ENCODE measurements at places on chromosomes 4 and X. TPM values are rescaled to one million over a fixed set of nuclear protein-coding genes. Genes with fewer than 3 reads are reported as not detected.

FAT4 gene
- 29.2 TPM for total RNA-seq

RS1 gene
- not detected for total RNA-seq

NDNF gene
- 0.36 TPM for total RNA-seq

BDH2 gene
- 31.2 TPM for total RNA-seq

FRAS1 gene
- total RNA-seq, result 1.9 TPM

USP26 gene
- not detected for total RNA-seq

MAGEH1 gene
- 11.4 TPM for total RNA-seq

MND1 gene
- total RNA-seq, result 15.5 TPM

DNA sequence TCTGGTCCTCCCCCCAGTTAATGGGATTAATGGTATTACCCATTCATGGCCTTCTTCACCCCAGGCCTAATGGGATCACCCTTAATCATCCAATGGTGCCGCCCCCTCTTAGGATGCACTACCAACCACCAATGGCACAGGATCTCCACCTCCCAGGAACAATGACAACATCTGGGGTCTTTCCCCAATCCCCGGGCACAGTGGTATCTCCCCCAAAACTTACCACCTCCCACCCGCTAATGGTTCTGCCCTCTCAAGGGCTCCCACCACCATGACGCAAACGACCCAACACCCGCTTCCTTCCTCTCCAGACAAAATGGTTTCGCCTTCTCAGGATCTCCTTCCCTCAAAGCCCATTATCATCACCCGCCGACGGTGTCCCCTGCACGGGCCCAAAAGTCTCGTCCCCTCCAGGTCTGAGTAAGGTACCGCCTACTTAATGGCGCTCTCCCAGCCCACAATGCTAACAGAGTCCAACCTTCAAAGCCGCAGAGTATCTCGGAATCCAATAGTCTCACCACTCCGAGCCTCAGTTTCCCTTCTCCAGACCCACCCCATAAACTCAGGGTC, 458 bp downstream of the GRIPAP1 start:
- DNase-seq, result peak; percentile 38

DNA sequence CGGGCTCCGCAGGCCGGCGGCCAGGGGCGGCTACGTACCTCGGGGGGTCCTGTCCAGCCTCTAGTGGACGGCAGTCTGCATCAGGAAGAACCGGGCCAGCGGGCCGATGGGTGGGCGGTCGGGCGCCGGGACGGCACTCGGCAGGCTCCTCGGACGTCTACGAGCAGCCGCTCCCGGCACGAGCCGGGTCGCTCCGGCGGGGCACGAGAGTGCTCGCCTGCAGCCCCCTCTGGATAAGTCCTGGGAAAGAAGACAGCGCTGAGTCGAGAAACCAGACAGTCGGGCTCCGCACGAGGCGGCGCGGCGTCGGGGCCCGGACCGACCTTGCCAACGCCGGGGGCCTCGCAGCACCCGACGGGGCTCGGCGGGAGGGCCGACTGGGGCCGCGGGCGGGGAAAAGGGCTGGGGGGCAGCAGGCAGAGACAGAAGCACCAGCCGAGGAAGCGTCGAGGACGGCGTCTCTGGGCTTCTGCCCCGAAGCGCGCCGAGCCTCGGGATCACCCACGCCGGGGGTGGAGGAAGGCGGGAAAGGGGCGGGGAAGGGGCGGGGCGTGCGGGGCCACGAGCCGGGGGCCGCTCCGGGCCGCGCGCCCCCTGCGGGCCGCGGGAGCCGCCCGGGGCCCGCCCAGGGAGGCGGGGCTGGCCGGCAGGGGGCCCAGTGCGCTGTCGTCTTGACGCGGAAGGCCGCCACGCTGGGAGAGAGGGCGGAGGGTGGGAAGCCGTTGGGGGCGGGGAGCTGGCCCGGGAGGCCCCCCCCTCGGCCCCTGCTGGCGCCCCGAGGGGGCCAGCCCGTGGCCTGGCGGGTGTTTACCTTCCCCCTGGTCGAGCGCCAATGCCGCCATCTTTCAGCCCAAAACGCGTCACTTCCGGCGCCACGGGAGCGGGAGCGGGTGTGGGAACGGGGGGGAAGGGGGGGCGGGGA, 1.9 kb downstream of the KLHL15 start:
- DNase-seq, result peak; percentile 90

DNA sequence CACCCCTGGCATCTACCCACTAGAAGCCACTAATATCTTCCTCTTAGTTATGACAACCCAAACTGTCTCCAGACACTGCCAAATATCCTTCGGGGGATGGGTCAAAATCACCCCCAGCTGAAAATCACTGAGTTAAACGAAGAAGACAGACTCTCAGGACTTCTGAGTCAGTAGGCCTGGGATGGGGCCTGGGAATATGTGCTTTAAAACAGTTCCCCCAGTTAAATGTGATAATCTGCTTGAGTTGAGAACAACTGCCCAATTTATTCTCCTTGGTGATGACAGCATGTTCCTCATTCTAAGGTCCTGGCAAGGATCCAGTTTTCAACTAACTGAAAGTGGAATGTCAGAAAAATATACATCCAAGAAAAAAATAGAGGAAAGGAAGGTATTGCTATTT, 52.4 kb downstream of the CBLL2 start:
- DNase-seq, result peak; percentile 52

DNA sequence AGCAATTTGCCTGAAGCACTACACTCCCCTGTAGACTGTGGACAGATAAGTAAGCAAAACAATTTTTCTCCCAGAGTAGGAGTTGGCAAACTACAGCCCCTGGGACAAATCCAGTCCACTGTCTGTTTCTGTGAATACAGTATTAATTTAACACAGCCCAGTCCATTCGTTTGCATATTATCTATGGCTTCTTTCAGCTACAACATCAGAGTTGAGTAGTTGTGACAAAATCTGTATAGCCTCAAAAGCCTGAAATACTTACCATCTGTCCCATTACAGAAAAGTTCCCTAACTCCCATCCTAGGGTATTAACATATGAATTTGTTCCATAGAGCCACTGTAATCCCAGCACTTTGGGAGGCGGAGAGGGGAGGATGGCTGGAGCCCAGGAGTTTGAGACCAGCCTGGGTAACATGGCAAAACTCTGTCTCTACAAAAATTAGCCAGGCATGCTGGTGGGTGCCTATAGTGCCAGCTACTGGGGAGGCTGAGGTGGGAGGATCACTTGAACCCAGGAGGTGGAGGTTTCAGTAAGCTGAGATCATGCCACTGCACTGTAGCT, 53.0 kb downstream of the AMELX start:
- peak; percentile 33 for DNase-seq

GRCh38 chrX:133306316-133306715, 88.2 kb upstream of the TFDP3 start:
- no peak for DNase-seq

DNA sequence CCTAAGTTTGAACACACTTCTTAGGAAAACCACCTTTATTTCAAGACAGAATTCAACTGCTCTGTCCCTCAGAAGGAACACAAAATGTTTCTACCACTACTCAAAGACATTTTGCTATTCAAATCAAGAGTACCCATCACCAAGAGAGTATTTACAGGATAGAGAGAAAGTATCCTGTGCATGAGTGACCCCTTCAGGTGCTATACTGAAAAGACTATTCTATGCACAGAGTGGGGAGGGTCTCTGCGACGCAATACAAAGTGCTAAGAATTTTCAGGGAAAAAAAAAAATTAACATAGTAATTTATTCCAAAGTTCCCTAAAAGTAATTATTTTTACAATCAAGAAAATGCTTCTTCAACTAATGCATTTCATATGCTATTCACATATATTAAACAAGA, 346.4 kb upstream of the FAM241A start:
- DNase-seq, result no peak

DNA sequence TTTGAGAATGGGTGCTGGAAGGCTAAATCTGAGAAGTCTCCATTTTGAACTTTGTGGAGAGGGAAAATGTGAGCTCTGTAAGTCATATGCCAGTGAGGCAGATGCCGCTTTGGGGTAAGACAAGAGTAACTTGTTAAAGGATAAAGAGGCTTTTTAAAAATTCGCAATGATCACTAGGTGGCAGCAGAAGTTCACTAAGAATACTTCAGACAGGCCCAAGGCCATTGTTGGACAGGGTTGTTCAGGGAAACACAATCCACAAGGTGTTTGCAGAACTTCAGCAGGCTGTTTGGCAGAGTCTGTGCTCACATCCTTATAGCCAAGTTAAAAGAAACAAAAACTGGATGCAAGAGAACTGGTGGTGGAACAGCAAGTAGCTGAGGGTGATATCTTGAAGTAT, 13.7 kb upstream of the PIGA start:
- peak; percentile 89 for DNase-seq

GRCh38 chrX:1528186-1528883, 8.7 kb downstream of the P2RY8 start:
- no peak for DNase-seq

GRCh38 chr4:39933671-39934590, 43.8 kb downstream of the PDS5A start:
- DNase-seq, result peak; percentile 76

GRCh38 chrX:9644335-9644734, 121.3 kb downstream of the GPR143 start:
- no peak for DNase-seq

GRCh38 chrX:24851780-24852179, 158.1 kb downstream of the POLA1 start:
- no peak for DNase-seq

GRCh38 chrX:47828984-47829383, 7.7 kb upstream of the ZNF81 start:
- no peak for DNase-seq

Measured in fibroblast of the aortic adventitia (primary cell).